Thoracic aorta endothelial cell (primary cell): ENCODE measurements at places on chromosomes 5 and 9. TPM values are rescaled to one million over a fixed set of nuclear protein-coding genes. Genes with fewer than 3 reads are reported as not detected.

Gene NUTM2G
- not detected in 2 replicates for total RNA-seq

Gene PCDHGC4
- total RNA-seq: 1.3 and 1.9 TPM in 2 replicates

Gene LCN6
- not detected in 2 replicates for total RNA-seq

Gene IL17B
- total RNA-seq: not detected in 2 replicates

Gene PHAX
- total RNA-seq: 79.1 and 82.5 TPM in 2 replicates

Gene TEK
- 85.1 and 101 TPM in 2 replicates for total RNA-seq

Gene GFI1B
- not detected in 2 replicates for total RNA-seq

Gene FCN1
- total RNA-seq: not detected in 2 replicates

Gene TAF11L6
- not detected in 2 replicates for total RNA-seq
